ENCODE measurements at places on chromosomes 13 and 19. TPM values are rescaled to one million over a fixed set of nuclear protein-coding genes. Genes with fewer than 3 reads are reported as not detected.
A peak's percentile ranks its signal among the peaks of the same experiment; 100 is the strongest.

The COMP gene
- total RNA-seq = not detected

The BCKDHA gene
- total RNA-seq = 23.0 TPM

The PCP2 gene
- not detected for total RNA-seq

The CABP5 gene
- total RNA-seq = not detected

The ZNF581 gene
- total RNA-seq = 2.2 TPM

The ZNF112 gene
- total RNA-seq = 1.2 TPM

The TPTE2 gene
- total RNA-seq = not detected

The PABPC3 gene
- not detected for total RNA-seq

The ZNF296 gene
- 0.45 TPM for total RNA-seq

The VSTM1 gene
- not detected for total RNA-seq

DNA sequence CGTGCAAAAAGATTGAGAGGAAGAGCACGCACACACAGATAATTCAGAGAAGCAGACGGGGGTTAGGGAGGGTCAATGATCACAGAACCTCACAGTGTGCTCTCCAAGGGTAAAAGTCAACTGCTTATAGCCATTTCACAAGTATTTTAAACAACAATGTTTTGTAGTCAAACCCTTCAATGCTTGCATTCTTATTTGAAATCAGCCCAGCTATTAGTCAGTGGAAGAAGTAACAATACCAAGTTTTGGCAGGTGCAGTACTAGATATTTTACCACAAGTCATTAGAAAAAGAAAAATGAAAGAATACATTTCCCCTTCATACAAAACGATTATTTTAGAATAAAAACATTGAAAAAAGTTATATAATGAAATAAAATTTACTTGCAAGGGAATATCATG is 2.6 kb downstream of the CSNK1A1L start:
- no peak for DNase-seq

- DNase-seq = peak; percentile 60
These were observed 3.5 kb upstream of the UBAC2 start for GRCh38 chr13:99197117-99197651.

GRCh38 chr19:51157265-51157664 is 15.2 kb downstream of the SIGLEC7 start:
- no peak for DNase-seq

GRCh38 chr19:40831502-40832430 is 18.5 kb downstream of the CYP2A6 start:
- DNase-seq = peak; percentile 74

- DNase-seq = no peak
These were observed 18.7 kb upstream of the B3GNT3 start for GRCh38 chr19:17775991-17776803.

- peak; percentile 83 for DNase-seq
These were observed 5.3 kb downstream of the RASIP1 start for GRCh38 chr19:48735031-48735615.

GRCh38 chr19:42206871-42207755 is 10.4 kb downstream of the DEDD2 start:
- no peak for DNase-seq

DNA sequence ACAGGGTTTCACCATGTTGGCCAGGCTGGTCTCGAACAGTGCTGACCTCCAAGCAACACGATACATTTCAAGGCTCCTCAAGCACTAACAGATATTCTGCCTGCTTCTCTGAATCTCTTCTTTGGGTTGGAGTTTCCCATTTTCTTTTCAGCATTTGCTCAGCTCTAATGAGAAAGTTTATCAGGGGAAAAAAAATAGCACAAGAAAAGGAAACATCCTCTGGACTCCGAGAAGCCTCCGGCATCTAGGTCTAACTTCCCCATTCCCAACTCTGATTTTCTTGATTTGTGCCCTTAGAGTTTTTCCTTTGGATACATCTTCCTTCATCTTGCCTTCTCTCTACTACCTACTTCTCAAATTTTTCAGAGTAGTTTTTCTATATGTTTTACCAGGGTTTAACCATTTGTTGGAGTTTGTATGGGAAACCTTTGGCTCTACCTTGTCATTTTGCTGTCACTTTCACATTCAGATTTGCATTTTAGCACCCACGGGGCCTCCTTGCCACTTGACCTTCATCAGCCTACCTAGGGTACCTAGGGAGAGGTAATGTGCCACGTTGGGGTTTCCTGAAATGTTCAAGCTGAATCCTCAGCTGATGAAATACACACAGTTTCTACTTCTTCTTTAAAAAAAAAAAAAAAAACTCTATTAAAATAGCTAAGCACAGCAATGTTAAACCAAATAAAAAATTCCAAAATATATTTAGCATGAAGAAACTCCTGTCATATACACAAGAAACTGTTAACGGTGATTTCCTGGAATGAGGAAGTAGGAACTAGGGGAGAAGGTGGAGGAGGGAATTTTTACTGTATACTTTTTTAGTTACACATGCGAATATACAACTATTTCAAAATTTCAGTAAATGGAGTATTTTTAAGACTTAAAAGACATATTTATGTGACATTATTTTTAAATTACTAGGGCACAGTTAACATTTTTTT is 5.1 kb upstream of the USP12 start:
- no peak for DNase-seq

DNA sequence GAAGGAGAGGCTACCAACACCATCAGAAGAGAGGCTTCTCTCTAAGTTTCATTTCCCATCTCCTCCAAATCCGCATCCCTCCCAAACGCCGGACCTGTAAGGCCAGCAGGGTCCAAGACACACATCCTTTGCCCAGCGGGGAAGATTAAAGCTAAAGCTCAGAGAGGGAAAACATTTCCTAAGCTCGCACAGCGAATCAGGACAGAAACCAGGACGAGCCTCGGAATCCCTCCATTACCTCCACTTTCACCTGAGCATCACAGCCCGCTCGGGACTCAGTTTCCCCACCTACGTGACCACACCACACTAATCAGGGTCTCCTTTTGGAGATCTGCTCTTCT is 711 bp upstream of the FOSB start:
- DNase-seq = no peak

GRCh38 chr13:33139780-33140535 is 123.7 kb downstream of the KL start:
- DNase-seq = no peak

- DNase-seq = no peak
These were observed 9.6 kb downstream of the KHSRP start for GRCh38 chr19:6414793-6415590.

- DNase-seq = no peak
These were observed 23.1 kb downstream of the CHAF1A start for GRCh38 chr19:4425537-4425936.

DNA sequence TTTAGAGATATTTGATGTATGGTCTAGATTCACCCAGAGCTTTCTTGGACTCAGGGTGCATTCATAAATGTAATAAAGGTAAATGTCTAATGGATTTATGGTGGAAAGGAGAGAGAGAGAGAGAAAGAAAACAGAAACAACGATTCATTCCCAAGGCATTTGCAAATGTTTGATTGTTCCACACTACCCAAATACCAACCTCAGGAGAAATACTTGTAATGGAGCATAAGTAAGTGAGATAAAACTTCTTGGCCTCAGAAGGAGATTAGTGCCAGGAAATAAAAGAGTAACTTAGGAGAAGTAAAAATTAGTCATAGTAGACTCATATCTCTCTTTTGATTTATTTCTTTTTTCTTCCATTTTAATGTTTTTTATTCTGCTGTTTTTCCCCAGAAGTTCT is 40.6 kb upstream of the DGKH start:
- DNase-seq = peak; percentile 31

DNA sequence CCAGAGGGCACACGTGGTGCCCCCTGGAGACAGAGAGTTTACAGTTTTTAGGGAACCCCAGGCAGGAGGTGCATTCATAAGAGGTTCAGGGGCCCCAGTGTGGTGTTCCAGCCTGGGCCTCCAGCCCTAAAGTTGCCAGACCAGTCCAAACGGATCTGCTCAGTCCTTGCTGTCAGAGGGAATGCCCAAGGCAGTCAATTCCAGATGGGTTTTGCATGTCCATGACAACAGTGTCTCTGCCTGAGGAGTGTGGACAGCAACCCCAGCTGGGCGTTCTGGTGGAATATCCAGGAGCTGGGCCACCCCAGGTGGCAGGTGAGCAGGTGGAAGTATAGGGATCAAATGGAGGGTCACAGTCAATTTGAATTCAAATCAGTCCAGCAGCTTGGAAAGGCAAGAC is 25.3 kb downstream of the FBXO27 start:
- DNase-seq = no peak

DNA sequence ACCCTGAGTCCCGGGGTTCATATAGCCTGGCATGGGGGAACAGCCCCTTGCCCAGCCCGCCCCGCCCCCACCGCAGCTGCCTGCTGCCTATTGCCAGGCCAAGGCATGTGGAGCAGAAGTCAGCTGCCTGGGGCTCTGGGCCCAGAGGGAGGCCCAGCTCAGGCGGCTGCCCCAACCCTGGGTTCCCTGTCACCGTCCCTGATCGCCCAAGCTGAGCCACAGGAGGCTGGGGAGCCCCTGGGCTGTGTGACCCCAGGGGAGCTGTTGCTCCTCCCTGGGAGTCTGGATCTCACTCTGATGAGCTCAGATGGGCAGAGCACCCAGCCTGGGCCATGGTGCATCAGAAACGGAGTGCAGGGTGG is 1.4 kb downstream of the PLIN4 start:
- no peak for DNase-seq

DNA sequence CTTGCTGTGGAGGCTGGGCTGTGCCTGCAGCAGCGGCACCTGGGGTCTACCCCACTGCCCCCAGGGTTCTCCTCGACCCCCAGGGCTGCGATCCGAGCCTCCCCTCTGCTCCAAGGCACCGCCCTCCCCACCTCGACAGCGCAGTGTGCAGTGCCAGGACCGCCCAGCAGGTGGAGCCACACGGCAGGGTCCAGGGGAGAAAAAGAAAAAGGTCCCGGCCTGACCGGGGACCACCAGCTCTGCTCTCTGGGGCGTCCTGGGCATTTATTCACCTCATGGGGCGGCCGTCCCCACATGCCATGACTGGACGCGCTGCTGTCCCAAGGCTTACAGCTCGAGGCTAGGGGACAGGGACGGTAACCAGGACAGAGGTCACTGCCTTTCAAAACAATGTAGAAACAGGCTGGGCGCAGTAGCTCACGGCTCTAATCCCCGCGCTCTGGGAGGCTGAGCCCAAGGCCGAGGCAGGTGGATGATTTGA is 10.6 kb downstream of the REXO1 start:
- DNase-seq = peak; percentile 48

DNA sequence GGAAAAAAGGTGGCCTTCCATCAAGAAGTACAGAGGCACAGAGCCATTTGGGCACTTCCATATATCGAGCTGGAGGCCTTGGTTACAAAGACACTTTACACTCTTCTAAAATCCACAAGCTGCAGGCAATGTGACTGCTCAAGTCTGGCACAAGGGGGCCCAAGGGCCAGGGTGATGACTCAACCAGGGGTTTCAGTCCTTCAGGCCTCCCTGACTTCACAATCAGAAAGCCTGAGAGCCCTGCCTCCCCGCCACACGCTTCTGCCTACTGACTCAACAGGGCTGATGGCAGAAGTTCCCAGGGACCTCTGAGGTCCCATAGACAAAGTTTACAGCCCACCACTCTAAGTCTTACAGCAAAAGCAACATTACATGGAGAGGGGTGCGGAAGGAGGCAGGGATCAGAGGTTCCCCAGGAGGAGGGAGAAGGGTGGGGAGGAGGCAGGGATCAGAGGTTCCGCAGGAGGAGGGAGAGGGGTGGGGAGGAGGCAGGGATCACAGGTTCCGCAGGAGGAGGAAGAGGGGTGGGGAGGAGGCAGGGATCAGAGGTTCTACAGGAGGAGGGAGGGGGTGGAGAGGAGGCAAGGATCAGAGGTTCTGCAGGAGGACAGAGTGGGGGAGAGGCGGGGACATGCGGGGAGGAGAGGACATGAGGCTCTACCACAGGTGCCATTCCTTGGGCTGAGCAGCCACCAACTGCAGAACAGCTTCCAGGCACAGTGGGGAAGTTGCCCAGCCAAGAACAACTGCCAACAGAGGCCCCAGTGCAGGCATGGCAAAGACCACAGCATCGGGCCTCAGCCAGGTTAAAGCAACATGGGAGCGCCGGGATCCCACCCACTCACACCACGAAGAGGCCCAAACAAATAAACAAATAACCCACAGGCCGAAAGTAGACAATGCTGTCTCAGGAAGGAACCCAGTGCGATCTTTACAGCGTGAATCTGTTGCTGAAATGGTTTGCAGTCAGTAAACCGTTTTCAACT is 52.0 kb downstream of the SLC7A1 start:
- DNase-seq = no peak

GRCh38 chr19:8240274-8241229 is 31.4 kb downstream of the CERS4 start:
- peak; percentile 94 for DNase-seq

- DNase-seq = no peak
These were observed 24.1 kb upstream of the CEACAM1 start for GRCh38 chr19:42552086-42553065.

DNA sequence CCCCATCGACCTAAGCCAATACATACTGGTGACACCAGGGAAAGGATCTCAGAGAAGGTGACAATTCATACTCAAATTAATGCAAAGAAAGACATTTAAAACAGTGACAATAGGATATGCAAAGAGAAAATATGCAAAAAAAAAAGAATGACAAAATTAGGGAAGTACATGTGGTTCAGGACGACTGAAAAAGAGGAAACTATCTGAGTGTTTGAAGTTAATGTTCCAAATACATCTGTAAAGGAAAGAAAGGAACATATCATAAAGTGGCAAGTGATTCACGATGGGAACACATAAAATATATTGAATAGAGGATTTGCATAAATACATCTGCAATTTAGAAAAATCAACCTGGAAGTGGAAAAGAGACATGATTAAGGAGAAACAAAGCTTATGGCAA is 441.4 kb downstream of the SLITRK5 start:
- DNase-seq = no peak

DNA sequence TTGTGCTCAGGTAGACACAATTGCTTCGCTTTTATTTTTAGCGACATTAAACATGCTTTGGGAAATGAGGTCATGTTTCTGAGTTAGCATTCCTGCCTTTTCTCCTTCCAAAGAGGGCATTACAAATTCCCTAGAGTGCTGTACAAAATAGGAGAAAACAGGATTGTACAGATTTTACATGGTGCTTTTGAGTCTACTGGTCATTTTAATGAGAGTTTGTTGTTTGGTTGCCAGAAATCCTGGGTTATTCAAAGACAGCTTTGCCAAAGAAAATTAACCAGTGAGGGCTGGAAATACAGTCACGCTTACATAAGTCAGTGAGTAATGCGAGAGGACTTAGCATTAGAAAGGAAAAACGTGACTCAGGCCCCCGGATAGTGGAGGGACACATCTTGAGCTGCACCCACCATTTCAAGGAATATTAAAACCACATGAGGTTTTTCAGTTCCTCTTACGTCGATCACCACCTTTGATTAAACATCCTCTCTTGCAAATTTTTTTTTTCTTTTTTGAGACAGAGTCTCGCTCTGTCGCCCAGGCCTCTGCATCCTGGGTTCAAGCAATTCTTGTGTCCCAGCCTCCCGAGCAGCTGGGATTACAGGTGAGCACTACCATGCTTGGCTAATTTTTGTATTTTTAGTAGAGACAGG is 55.4 kb downstream of the SACS start:
- no peak for DNase-seq

GRCh38 chr13:37106642-37107041 is 1.2 kb upstream of the CSNK1A1L start:
- DNase-seq = no peak

DNA sequence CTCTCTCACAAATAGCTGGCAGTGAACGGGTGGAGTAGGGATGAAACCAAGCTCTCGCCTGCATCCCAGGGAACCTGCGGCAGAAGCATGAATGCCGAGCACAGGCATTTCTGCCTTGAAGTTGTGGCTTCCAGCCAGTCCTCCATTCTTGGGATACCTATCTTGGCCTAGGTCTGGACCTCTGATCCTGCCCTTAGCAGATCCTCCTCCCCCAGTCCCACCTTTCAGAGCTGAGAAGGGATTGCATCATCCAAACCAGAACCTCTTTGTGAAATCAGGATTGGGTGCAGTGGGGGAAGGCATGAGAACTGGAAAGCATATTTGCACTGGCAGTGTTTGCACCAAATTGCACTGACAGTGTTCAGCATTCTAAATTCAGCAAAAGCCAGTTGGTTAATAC is 5.8 kb downstream of the ZNF780A start:
- DNase-seq = no peak
